Hair follicular keratinocyte (primary cell): ENCODE measurements at places on chromosomes 12 and 14. TPM values are rescaled to one million over a fixed set of nuclear protein-coding genes. Genes with fewer than 3 reads are reported as not detected.

The CAPZA3 gene
- total RNA-seq = not detected in 2 replicates

The SIX6 gene
- total RNA-seq = not detected in 2 replicates

The TRPV4 gene
- 0.87 and 1.6 TPM in 2 replicates for total RNA-seq

The TMPRSS12 gene
- not detected in 2 replicates for total RNA-seq

The CLEC4A gene
- 0.23 TPM in 1 of 2 replicates, not detected in the other for total RNA-seq

The JAG2 gene
- total RNA-seq = 48.9 and 61.6 TPM in 2 replicates

The KSR2 gene
- not detected in 2 replicates for total RNA-seq

The CARMIL3 gene
- 0.08 TPM in 1 of 2 replicates, not detected in the other for total RNA-seq

The RASSF8 gene
- 10.3 and 12.6 TPM in 2 replicates for total RNA-seq

The KRT71 gene
- not detected in 2 replicates for total RNA-seq

The VRTN gene
- not detected in 2 replicates for total RNA-seq

The LAG3 gene
- 0.08 TPM in 1 of 2 replicates, not detected in the other for total RNA-seq

The EML5 gene
- 0.16 and 0.72 TPM in 2 replicates for total RNA-seq

The ANO2 gene
- total RNA-seq = not detected in 2 replicates

The CLEC14A gene
- total RNA-seq = not detected in 2 replicates

The GUCY2C gene
- total RNA-seq = 0.08 TPM in 1 of 2 replicates, not detected in the other

The LRR1 gene
- 11.9 and 31.6 TPM in 2 replicates for total RNA-seq

The KLHL33 gene
- not detected in 2 replicates for total RNA-seq

The NPAS3 gene
- total RNA-seq = not detected in 2 replicates

The NYNRIN gene
- total RNA-seq = 2.7 and 3.8 TPM in 2 replicates

The MUCL1 gene
- not detected in 2 replicates for total RNA-seq

The NFE2 gene
- not detected in 2 replicates for total RNA-seq

The DHRS2 gene
- total RNA-seq = 0.31 TPM in 1 of 2 replicates, not detected in the other

The PDZRN4 gene
- total RNA-seq = not detected in 2 replicates

The SARNP gene
- total RNA-seq = 109 and 122 TPM in 2 replicates

The PAX9 gene
- under 0.01 and 0.04 TPM in 2 replicates for total RNA-seq

The NRL gene
- total RNA-seq = 1.2 and 2.2 TPM in 2 replicates

The OTOGL gene
- total RNA-seq = 0.11 TPM in 1 of 2 replicates, not detected in the other

The FGD4 gene
- total RNA-seq = 8.9 and 14.4 TPM in 2 replicates

The CYP46A1 gene
- not detected in 2 replicates for total RNA-seq
